ENCODE measurements at places on chromosomes 3 and 15. TPM values are rescaled to one million over a fixed set of nuclear protein-coding genes. Genes with fewer than 3 reads are reported as not detected.

Gene GOLGA8T
- total RNA-seq, result 0.17 TPM

Gene AHSG
- total RNA-seq, result not detected

Gene CCDC39
- total RNA-seq, result 0.52 TPM

Gene INO80
- total RNA-seq, result 16.7 TPM
